ENCODE measurements at places on chromosomes 2 and 18.

- no peak for DNase-seq
These were observed 79.8 kb downstream of the MOGAT1 start for GRCh38 chr2:222751238-222751637.

DNA sequence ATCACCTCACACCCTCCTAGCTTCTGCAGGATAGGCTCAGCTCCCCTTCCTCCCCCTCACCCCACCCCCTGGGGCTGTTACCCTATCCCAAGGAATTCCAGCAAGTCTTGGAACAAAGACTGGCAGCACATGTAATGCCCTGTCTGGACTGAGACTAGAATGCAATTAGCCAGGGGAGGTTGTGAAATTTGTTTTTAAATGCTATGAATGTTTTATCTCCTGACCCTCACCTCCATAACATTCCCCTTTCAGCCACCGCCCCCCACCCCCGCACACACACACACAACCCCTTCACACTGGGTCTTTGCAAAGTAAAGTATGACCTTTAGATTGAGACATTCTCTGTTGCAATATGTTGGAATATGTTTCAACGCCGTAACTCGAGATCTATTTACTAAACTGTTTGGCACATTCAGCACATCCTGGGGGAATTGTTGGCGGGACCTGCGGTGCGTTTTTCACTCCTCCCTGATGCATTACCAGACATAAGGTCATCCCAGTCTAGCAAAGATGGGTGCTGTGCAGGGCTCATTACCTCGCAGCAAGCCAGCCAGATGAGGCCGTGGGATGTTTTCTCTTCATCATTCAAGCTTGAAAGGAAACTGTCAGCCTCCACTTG is 290.7 kb upstream of the SLC14A2 start:
- DNase-seq, result no peak

- DNase-seq, result no peak
These were observed 200.6 kb upstream of the RASGRP3 start for GRCh38 chr2:33275689-33276444.

DNA sequence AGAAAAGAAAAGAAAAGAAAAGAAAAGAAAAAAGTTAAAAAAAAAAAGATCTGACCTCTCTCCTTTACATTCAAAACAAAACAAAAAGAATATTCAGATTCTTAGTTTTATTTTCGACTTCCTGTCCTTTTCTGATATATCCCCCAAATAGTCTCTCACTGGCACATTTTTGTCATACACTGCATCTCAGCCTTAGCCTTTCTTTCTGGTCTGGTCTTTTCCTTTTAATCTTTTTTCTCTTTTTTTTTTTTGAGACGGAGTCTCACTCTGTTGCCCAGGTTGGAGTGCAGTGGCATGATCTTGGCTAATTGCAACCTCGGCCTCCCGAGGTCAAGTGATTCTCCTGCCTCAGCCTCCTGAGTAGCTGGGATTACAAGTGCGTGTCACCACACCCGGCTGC is 1.6 kb upstream of the RIOK3 start:
- no peak for DNase-seq

GRCh38 chr2:198641161-198641560 is 816.6 kb downstream of the SATB2 start:
- DNase-seq, result no peak

DNA sequence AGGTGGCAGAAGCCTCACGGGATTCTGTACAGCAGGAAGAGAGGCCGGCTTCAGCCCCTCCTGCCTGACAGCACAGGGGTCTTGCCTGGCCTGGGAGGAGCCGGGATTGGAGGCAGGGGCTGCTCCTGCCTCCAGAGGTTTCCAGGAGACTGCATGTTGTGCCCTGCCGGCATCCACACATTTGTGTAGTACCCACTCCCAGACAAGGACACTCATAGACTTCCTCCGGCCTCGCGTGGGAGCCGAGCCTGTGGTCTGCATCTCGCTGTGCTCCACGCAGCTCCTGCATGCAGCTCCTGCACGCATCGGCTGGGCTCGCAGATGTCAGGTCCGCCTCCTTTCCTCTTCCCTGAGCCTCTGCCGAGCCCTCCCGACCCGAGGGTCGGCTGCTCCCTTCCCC is 34.7 kb downstream of the TPO start:
- no peak for DNase-seq

GRCh38 chr2:109727929-109728447 is 66.1 kb upstream of the RGPD5 start:
- DNase-seq, result no peak

DNA sequence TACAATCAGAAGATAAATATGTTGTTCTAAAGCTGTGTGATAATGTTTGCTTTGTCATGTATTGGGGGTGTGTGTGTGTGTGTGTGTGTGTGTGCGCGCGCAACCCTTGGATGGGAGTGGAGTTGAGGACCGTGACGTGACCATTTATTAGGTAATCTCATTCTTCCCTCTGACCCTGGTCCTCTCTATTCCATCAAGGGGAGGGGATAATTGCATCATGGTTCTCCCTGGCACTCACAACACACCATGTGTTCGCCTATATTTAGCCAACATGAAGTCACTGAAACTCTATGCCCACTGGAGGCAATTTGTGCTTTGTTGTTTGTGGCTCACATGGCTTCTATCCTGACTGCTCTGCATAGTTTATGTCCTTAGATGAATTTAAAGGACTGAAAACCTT is 79.8 kb upstream of the LRPPRC start:
- no peak for DNase-seq

GRCh38 chr2:134712299-134712698 is 6.5 kb downstream of the TMEM163 start:
- no peak for DNase-seq

GRCh38 chr2:97931118-97931857 is 64.5 kb downstream of the TMEM131 start:
- no peak for DNase-seq

GRCh38 chr2:148459377-148459778 is 185.2 kb upstream of the EPC2 start:
- no peak for DNase-seq

GRCh38 chr2:34104601-34105000 is 505.5 kb upstream of the FAM98A start:
- DNase-seq, result no peak

- no peak for DNase-seq
These were observed 69.8 kb downstream of the MAP3K20 start for GRCh38 chr2:173145454-173145853.

DNA sequence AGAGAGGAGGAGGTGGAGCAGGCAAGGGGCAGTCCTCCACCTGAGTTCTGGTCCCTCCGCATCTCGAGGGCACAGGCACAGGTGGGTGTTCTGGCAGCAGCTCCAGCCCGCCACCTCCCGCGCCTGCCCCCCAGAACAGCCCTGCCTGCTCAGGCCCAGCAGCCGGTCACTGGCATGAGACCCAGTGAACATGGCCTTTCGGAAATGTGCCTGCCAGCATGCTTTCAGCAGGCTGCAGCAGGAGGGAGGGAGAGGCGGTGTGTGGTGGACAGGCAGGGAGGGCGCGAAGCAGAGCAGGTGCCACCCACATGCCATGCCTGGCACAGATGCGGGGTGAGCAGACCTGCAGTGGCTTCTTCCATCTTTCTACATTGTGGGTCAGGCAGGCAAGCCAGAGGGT is 3.4 kb upstream of the OR6B3 start:
- no peak for DNase-seq

DNA sequence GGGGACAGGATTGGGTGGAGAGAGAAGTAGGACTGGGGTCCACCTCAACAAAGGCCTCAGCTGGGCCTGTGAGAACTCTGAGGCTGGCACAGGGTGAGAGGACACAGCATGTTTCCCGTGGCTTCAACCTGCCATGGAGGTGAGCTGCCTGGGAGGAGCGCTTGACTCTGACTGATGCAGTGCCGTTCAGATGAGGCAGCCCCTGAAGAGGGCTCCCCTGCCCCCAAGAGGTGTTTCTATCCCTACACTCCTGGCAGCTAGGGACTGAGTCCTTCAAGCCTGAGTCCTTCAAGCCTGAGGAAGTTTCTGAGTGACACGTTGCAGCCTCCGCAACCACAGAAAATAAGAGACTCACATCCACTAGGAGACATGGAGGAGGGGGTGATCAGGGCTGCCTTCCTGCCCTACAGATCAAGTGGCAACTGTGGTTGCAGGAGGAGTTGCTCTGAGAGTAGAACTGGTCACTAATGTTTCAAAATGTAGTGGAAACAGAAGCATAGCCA is 49.6 kb upstream of the TMEM177 start:
- no peak for DNase-seq

- no peak for DNase-seq
These were observed 100.1 kb upstream of the ARHGAP15 start for GRCh38 chr2:143029141-143029540.

- no peak for DNase-seq
These were observed 91.0 kb downstream of the MAPRE2 start for GRCh38 chr18:35132021-35132902.

DNA sequence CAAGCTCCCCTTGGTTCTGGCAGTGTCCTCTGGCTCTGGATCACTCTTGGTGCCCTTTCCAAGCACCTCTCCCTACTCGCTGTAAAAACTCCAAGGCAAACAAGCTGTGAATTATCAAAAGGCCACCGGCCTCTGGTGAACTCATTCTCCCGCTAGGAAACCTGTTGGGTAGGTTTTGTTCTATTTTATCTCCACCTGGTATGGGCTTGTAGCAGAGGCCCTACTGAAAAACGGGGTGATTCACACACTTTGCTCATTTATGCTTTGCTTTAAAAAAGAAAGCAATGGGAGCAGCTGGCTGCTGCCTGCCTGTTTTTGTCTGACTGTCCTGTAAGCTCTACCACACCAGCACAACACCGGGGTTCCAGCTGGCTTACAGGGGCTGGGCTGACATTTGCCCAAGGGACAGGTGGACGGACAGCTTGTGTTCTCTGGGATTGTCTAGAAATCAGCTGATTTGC is 56.8 kb downstream of the SH3BP4 start:
- DNase-seq, result no peak
